ENCODE measurements at places on chromosomes 13 and 19. TPM values are rescaled to one million over a fixed set of nuclear protein-coding genes. Genes with fewer than 3 reads are reported as not detected.

OR7D2 gene
- total RNA-seq = 0.86 TPM

KBTBD7 gene
- total RNA-seq = 12.2 TPM

ZNF441 gene
- 6.6 TPM for total RNA-seq

RAVER1 gene
- total RNA-seq = 36.8 TPM

NOVA2 gene
- not detected for total RNA-seq

CLDN10 gene
- total RNA-seq = not detected

PCP2 gene
- total RNA-seq = not detected

B3GNT3 gene
- not detected for total RNA-seq

CPB2 gene
- total RNA-seq = not detected

SLC17A7 gene
- 0.34 TPM for total RNA-seq

PNMA8B gene
- 2.5 TPM for total RNA-seq

CEACAM4 gene
- total RNA-seq = not detected

GAPDHS gene
- not detected for total RNA-seq

SOX1 gene
- total RNA-seq = not detected

SIGLEC12 gene
- not detected for total RNA-seq

GFY gene
- not detected for total RNA-seq

PSG1 gene
- not detected for total RNA-seq

ZNF554 gene
- 7.4 TPM for total RNA-seq

PRRG2 gene
- 0.32 TPM for total RNA-seq

NUFIP1 gene
- total RNA-seq = 6.9 TPM

SAMD1 gene
- total RNA-seq = 34.9 TPM

RFPL4A gene
- total RNA-seq = not detected

SIGLECL1 gene
- not detected for total RNA-seq

ACER1 gene
- total RNA-seq = not detected

RNF225 gene
- not detected for total RNA-seq

NLRP5 gene
- total RNA-seq = not detected

KIR2DL3 gene
- total RNA-seq = not detected

FOXA3 gene
- total RNA-seq = not detected

NUMBL gene
- 63.2 TPM for total RNA-seq

DAND5 gene
- not detected for total RNA-seq

CEACAM19 gene
- 7.4 TPM for total RNA-seq

DNMT1 gene
- 87.2 TPM for total RNA-seq

OVOL3 gene
- total RNA-seq = not detected

POMP gene
- total RNA-seq = 74.9 TPM

UHRF1 gene
- total RNA-seq = 20.7 TPM

SLC10A2 gene
- not detected for total RNA-seq
